Fibroblast of upper back skin (primary cell): ENCODE measurements at places on chromosomes 4 and X.

DNA sequence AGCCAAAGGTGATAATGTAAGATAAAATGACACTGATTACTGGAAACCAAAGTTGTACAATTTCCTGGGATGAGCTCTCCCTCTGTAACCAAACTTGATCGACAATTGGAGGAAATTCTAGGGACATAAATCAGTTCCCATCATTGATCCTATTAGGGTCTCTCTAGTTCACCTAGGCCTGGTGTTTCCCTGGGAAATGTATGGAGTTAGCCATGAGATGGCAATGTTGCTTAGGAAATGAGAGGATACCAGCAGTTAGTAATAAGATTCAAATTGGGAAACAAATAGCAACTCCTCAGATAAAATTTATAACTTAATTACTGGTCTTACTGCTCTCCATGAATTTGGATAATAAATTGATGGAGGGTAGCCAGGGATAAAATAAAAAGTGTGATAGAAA, 52.2 kb downstream of the SPATA18 start:
- DNase-seq = peak; percentile 45

GRCh38 chrX:45784590-45784989, 583.9 kb upstream of the DIPK2B start:
- DNase-seq = no peak

GRCh38 chrX:154021131-154021611, 1.5 kb upstream of the IRAK1 start:
- DNase-seq = peak; percentile 31

DNA sequence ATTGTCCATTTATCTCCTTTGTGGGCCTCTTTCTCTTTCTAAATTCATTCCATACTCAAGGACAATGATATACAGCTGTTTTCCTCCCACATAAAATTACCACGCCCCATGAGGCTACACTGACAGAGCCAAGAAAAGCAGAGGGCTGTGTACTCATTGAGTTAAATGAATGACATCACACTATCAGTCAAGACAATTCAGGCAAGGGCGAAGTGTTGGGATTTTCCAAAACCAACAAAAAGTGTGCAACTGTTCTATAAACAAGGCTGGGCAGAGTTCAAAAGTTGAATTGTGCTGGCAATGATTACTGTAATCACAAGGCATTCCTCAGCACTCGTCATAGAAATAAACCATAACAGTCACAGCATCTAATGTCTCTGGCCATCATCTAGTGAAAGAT, 799.6 kb upstream of the DIAPH2 start:
- DNase-seq = peak; percentile 0

- DNase-seq = peak; percentile 48
Measured at GRCh38 chrX:40154853-40155588, 57.3 kb upstream of the BCOR start.
